B cell (primary cell): ENCODE measurements at places on chromosomes 3 and 15. TPM values are rescaled to one million over a fixed set of nuclear protein-coding genes. Genes with fewer than 3 reads are reported as not detected.

GRCh38 chr3:37477711-37478487 lies 303.5 kb upstream of the LRRFIP2 start:
- H3K4me1 ChIP-seq, result no peaks in the 10 kb centered on the region
- no peak for DNase-seq
- H3K36me3 ChIP-seq, result no peaks in the 10 kb centered on the region
- H3K4me3 ChIP-seq, result no peak overlapping the region
- H3K27me3 ChIP-seq, result no peaks in the 10 kb centered on the region

DNA sequence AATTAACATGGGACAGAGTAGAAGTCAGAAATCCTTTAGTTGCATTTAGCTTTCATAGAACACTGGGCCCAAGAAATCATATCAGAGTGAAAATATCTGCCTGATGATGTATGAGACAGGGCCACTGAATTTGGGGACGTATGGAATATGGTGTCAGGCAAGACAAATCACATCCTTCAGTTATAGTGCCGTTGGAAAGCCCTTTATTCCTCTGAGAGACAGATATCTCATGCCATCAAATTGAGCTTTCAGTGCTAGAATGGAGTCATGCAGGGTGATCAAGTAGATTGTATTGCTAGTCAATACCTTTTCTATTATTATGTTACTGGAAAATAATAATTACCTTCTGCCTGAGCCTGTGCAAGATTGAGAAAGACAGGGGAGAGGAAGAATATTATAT lies 398.2 kb upstream of the RARB start:
- no peak for DNase-seq
- H3K27ac ChIP-seq, result no peak overlapping the region
- no peaks in the 10 kb centered on the region for H3K27me3 ChIP-seq

GRCh38 chr3:63818282-63819150 lies 583 bp upstream of the C3orf49 start:
- no peaks in the 10 kb centered on the region for H3K27me3 ChIP-seq
- H3K36me3 ChIP-seq, result peaks cover 3% of the 10 kb centered on the region
- no peak overlapping the region for H3K4me3 ChIP-seq
- no peak overlapping the region for H3K27ac ChIP-seq

- peaks cover 20% of the 10 kb centered on the region for H3K36me3 ChIP-seq
- no peak overlapping the region for H3K4me3 ChIP-seq
- H3K27ac ChIP-seq, result no peak overlapping the region
- DNase-seq, result no peak
- no peaks in the 10 kb centered on the region for H3K27me3 ChIP-seq
These were observed 15.2 kb downstream of the TPM1 start for GRCh38 chr15:63057468-63058345.

- H3K27ac ChIP-seq, result no peak overlapping the region
- no peaks in the 10 kb centered on the region for H3K27me3 ChIP-seq
These were observed 66.3 kb upstream of the CRTC3 start for GRCh38 chr15:90463381-90463780.

The C3orf22 gene
- polyA plus RNA-seq, result not detected in 2 replicates

DNA sequence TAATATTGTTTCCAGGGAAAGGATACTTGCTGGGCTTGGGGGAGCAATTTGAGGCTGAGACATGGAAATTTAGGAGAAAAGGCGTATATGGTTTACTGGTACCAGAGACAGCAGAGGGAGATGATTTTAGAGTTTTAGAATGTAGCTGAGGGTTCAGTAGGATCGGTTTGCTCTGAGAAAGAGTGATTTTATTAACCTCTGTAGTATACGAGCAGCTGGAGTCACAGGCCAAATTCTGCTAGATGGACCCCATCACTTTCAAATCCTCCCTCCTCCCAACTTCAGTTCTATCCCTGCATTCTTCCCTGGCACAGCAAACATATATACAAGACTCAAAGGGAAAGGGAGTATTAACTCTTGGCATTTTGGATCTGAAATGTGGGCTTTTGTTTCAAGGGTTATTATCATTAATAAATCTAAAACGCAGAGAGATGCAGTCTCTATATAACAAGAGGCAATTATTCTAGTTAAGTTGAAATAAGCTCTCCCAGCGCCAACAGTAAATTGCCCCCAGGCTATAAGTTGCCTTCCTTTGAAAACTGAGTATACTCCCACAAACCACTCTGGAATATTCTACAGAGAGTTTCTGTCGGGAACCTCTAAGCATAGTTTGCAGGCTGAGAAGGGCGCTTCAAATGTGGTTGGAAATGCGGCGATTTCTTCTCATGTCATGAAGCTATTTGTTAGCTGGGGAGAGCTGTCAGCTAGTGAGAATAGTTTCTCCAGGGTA lies 5.4 kb downstream of the CRABP1 start:
- no peak overlapping the region for H3K4me3 ChIP-seq
- H3K36me3 ChIP-seq, result no peaks in the 10 kb centered on the region
- H3K27ac ChIP-seq, result no peak overlapping the region
- peaks cover 2% of the 10 kb centered on the region for H3K4me1 ChIP-seq
- peaks cover 13% of the 10 kb centered on the region for H3K27me3 ChIP-seq

DNA sequence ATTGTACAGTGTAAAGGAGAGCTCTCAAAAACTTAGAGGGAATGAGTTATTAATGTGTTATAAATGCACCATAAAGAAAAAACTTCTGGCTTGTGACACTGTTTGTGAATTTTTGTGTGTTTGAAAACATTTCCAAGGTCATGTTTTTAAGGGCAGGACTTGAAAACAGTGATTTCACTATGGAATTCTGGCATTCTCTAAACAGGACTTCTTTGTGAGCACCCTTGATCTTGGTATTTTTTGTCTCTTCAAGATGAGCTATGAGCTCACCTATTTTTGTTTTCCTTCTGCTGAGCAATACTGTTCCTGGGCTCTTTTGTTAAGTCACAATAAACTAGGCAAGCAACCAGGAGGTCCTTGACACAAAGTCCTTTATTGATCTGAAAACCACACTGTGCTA lies 284.4 kb downstream of the RBMS3 start:
- no peak overlapping the region for H3K27ac ChIP-seq
- no peaks in the 10 kb centered on the region for H3K4me1 ChIP-seq
- H3K36me3 ChIP-seq, result no peaks in the 10 kb centered on the region
- no peak overlapping the region for H3K4me3 ChIP-seq
- H3K27me3 ChIP-seq, result no peaks in the 10 kb centered on the region

DNA sequence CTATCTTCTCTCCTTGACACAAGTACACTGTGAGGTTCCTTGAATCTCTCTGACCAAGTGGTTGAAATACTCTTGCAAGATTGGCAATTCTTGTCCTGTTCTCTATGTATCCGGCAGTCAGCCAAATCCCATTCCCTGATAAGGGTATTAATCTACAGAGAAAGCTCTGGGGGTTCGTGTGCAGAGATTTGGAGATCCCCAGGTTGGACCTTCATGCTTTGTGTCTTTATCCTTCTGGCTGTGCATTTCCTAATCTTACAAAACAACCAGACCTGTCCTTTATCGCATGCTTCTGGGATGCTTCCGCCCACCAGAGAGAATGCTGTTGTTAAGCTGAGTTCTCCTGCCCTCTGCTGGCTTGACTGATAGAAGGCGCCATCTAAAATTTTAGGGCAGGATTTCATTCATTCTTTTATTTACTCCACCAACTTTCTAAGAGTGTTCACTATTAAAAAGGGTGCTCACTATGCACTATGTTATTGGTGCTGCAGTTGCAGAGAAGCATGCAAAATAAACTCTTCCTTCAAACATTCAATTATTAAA lies 8.6 kb upstream of the SST start:
- no peaks in the 10 kb centered on the region for H3K36me3 ChIP-seq
- H3K4me3 ChIP-seq, result no peak overlapping the region
- peak; percentile 44 for DNase-seq
- no peak overlapping the region for H3K27ac ChIP-seq

DNA sequence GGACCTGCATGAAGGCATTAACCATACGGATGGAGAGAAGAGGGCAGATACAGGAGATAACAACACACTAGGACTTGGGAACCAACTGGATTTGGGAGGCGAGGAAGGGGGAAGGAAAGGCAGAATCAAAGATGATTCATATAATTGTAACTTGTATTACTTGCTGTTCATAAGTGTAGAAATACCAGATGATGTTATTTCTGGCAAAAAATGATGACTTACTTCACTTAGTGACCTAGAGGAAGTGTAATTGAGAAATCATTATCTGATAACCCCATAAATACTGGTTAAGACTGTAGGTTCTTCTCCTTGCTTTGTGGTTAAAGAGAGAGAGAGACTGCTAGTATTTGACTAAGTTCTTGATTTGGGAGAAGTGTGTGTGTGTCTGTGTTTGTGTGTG lies 50.5 kb upstream of the GK5 start:
- no peaks in the 10 kb centered on the region for H3K27me3 ChIP-seq
- DNase-seq, result no peak
- H3K27ac ChIP-seq, result no peak overlapping the region
- H3K36me3 ChIP-seq, result no peaks in the 10 kb centered on the region
- no peaks in the 10 kb centered on the region for H3K4me1 ChIP-seq

GRCh38 chr15:70166506-70167087 lies 68.9 kb upstream of the TLE3 start:
- H3K4me3 ChIP-seq, result no peak overlapping the region
- no peaks in the 10 kb centered on the region for H3K4me1 ChIP-seq
- no peaks in the 10 kb centered on the region for H3K27me3 ChIP-seq
- DNase-seq, result no peak
- H3K36me3 ChIP-seq, result no peaks in the 10 kb centered on the region

- H3K27me3 ChIP-seq, result no peaks in the 10 kb centered on the region
- peaks cover 2% of the 10 kb centered on the region for H3K36me3 ChIP-seq
- H3K4me1 ChIP-seq, result peaks cover 66% of the 10 kb centered on the region
- no peak overlapping the region for H3K4me3 ChIP-seq
These were observed 75.5 kb downstream of the RBPMS2 start for GRCh38 chr15:64699751-64700388.

- H3K4me3 ChIP-seq, result no peak overlapping the region
- no peaks in the 10 kb centered on the region for H3K27me3 ChIP-seq
- no peaks in the 10 kb centered on the region for H3K36me3 ChIP-seq
- no peaks in the 10 kb centered on the region for H3K4me1 ChIP-seq
- H3K27ac ChIP-seq, result no peak overlapping the region
- DNase-seq, result no peak
These were observed 408.9 kb upstream of the WNT5A start for GRCh38 chr3:55895897-55896566.

GRCh38 chr3:44146073-44146472 lies 95.6 kb upstream of the TOPAZ1 start:
- H3K4me3 ChIP-seq, result no peak overlapping the region
- no peaks in the 10 kb centered on the region for H3K27me3 ChIP-seq
- H3K27ac ChIP-seq, result no peak overlapping the region
- H3K36me3 ChIP-seq, result no peaks in the 10 kb centered on the region

DNA sequence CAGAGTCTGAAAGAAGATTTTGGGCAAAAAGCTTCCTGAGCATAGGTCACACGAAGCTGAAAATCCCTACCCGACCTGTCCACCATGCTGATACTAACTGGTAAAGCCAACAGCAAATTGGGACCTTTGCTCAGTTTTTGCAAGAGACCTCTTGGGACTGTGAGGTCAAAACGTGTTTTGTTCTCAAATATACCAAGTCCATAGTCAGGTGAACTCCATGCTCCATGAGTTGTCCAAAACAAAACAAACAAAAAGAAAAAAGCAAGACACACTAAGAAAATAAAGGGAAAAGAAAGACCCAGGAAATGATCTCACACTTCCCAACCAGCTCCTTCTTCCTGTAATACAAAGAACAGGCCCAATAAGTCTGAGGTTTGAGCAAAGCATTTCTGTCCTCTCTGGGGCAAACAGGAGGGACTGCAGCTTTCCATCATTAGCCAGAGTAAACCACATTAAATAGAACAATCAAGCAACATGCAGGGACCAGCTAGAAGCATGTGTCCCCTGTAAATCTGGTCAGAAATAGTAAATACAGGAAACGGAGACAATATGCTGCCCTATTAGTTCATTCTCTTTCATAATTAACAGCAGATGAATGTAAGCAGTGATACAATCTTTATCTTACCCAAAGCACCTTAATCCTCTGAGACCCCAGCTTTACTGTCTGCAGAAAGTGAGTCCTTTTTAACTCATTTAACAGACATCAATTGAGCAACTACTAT lies 125.0 kb upstream of the LIPC start:
- H3K4me1 ChIP-seq, result no peaks in the 10 kb centered on the region
- no peak overlapping the region for H3K4me3 ChIP-seq
- DNase-seq, result no peak

The FOXB1 gene
- polyA plus RNA-seq, result not detected in 2 replicates

DNA sequence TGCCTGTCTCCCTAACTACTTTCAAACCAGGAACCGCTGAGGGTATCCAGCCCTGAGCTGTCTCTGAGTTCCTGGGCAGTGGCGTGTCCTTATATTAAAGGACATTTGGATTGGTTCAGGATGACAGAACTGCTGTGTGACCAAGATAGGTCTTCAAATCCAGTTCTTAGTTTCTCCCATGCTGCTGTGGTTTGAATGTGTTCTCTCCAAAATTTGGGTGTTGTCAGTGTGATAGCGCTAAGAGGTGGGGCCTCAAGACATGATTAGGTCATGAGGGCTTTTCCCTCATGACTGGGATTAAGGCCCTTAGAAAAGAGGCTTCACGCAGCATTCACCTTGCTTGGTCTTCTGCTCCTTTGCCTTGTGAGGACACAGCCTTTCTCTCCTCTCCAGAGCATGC lies 376.5 kb upstream of the TPM1 start:
- no peak overlapping the region for H3K4me3 ChIP-seq
- H3K4me1 ChIP-seq, result no peaks in the 10 kb centered on the region
- no peak for DNase-seq
- H3K36me3 ChIP-seq, result no peaks in the 10 kb centered on the region

- H3K27ac ChIP-seq, result no peak overlapping the region
- H3K27me3 ChIP-seq, result no peaks in the 10 kb centered on the region
- H3K4me1 ChIP-seq, result no peaks in the 10 kb centered on the region
- H3K4me3 ChIP-seq, result no peak overlapping the region
- H3K36me3 ChIP-seq, result no peaks in the 10 kb centered on the region
These were observed 125.3 kb upstream of the THBS1 start for GRCh38 chr15:39455471-39455991.

DNA sequence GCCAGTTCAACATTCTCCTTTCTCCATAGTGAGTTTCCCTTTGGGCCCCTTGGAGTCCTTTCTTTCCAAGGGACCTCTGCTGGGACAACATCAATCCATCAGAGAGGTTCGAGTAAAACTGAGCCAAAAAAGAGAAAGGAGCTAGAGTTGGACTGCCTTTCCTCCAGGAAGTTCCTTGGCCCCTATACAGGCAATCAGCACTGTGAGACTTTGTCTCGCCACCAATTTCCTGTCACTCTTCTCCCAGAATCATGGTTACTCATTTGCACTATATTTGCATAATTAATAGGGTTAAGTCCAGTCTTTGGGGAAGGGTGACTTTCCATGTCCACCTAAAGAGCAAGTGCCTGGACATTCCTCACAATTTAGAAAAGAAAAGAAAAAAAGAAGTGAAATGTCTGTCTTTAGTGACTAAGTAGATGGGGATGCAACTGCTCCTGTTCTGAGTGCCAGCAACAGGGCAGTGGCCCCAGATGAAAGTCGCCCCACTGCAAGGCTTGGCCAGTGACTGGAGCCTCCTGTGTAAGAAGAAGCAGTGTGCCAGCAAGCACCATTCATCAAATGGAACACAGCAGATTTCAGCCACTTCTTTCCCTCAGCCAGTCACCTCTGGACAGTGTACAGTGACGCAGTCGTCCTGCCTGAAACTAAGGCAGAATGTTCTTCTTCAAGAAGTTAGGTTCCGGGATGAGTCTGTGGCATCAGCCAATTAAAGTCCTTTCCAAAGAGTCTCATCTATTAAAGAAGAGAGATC lies 91.6 kb downstream of the FSIP1 start:
- no peaks in the 10 kb centered on the region for H3K4me1 ChIP-seq
- no peak overlapping the region for H3K27ac ChIP-seq
- H3K4me3 ChIP-seq, result no peak overlapping the region
- no peak for DNase-seq
- no peaks in the 10 kb centered on the region for H3K36me3 ChIP-seq
